ENCODE measurements at places on chromosomes 16 and 17. TPM values are rescaled to one million over a fixed set of nuclear protein-coding genes. Genes with fewer than 3 reads are reported as not detected.

DNA sequence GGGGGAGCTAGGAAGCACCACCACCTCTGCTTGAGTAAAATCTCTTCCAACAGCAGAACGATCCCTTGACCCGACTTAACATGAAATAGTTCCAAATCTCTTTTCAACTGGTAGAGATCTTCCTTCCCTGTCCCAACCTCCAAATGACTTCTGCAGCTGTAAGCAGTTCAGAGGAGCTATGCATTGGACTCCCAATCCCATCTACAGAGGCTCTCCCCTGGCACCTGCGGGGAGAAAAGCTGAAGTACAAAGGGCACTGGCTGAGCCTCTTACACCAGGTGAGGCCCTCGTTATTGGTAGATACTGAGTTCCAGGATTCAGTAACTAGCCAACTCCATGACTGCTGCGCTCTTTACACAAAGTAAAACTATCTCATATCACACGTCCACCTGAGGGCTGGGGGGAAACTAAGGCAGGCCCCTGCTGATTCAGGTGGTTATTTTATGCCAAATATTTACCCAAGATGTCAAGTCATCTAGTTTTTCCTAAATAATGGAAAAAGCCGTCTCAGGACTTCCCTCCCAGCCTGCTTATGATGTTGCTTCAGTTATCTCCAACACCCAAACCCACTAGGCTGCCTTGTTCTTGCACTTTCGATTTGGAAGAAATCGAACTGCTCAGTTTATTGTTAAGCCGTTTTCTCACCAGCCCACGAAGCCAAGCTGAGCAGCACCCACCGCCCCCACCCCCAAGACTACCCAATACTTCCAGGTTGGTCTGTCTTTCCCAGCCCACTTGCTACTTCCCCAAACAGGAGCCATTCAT is 3.2 kb downstream of the ACTG1 start:
- ATAC-seq, result no peak

DNA sequence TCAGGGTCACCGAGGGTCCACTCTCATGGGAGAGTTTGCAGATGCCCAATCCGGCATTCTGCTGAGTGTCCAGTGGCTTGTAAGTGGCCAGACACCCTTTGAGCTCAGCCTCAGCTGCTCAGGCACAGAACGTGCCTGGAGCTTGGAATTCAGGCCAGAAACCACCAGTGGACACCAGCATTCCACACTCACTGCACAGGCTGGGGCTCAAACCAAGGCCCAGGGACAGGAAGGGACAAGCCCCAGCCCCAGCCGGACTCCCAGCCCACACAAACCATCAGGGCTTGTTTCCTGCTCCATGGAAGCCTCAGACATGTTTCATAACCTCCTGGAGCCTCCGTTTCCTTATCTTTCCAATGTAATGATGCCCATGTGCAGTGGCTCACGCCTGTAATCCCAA is 5.0 kb upstream of the NPRL3 start:
- ATAC-seq, result no peak

The TEDC2 gene
- 3.1 TPM for total RNA-seq

GRCh38 chr16:17070882-17071592 is 399.7 kb downstream of the XYLT1 start:
- ATAC-seq, result peak; percentile 70

The TERB1 gene
- 0.08 TPM for total RNA-seq

Measured in esophagus mucosa (tissue), 1 donor.